ENCODE measurements at places on chromosomes 3 and 15. TPM values are rescaled to one million over a fixed set of nuclear protein-coding genes. Genes with fewer than 3 reads are reported as not detected.

- DNase-seq: no peak
- H3K27me3 ChIP-seq: no peaks in the 10 kb centered on the region
- H3K4me1 ChIP-seq: no peaks in the 10 kb centered on the region
- no peaks in the 10 kb centered on the region for H3K36me3 ChIP-seq
- H3K27ac ChIP-seq: no peak overlapping the region
Measured at GRCh38 chr3:125280668-125281361, 68.3 kb upstream of the SLC12A8 start.

DNA sequence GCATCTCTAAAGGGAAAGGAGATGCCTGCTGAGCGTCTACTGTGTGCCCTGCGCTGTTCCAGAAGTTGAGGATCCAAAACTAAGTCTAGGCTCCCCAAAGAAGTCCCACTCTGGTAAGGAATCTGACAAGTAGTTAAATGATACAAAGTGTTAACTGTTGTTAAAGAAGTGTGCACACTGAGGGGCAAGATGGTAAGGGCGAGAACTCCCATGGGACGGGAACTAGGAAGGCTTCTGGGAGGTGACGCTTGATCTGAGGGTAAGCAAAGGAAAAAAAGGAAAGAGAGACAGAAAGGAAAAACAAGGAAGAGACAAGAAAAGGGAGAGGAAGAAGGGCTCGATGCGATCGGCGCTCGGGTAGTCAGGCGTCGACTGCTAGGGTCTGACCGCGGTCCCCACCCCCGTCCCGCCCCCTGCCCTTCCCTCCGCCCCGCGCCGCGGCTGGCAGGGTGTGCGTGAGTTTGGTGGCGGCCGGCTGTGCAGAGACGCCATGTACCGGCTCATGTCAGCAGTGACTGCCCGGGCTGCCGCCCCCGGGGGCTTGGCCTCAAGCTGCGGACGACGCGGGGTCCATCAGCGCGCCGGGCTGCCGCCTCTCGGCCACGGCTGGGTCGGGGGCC, at the start of gene LACTB:
Gene LACTB, plus strand, starts transcription at position 480 of the 620 bp plus-strand sequence. Its CDS starts 11 bp downstream, at position 491.
- no peaks in the 10 kb centered on the region for H3K36me3 ChIP-seq
- H3K27me3 ChIP-seq: no peaks in the 10 kb centered on the region
- peak within 1 kb of the TSS; percentile 99 for H3K27ac ChIP-seq
- no peaks in the 10 kb centered on the region for H3K4me1 ChIP-seq
- peak; percentile 93 for DNase-seq

DNA sequence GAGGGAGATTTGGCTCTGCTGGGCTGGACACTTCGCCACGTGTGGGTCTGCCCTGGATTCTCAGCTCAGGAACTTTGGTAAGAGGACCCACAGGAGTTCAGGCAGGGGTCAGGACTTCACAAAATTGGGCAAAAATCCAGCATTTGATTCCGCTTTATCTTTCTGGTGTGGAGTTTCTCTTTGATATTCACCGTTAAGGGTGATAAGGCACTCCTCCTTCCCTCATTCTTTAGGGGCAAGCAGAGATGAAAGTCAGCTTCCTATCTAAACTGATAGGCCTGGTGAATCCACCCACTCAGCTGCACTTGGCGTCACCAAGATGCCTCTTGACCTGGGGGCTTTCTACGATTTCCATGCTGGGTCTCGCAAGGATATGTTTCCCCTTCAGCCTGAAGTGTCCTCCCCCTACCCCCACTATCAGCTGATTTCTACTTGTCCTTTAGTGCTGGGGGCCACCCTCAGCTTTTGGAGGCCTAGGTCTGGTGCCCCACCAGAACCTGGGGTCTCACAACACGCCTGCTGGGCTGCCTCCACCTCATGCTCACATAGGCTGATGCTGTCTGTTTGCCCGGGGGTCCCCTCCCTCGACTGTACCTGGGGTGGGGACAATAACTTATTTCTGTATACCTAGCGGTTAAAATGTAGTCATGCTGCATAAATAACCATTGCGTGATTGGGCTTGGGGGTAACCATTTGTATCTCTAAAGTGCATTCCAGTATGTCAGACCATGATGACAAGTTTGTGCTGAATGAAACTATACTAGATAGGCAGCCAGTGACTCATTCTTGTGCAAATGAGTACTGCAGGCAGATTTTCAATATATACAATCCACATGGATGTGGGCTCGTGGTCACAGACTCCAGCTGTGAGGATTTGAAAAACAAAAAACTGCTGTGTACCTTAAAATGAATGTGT, 248.3 kb downstream of the ADAMTS17 start:
- no peak for DNase-seq
- no peaks in the 10 kb centered on the region for H3K36me3 ChIP-seq
- H3K27me3 ChIP-seq: no peaks in the 10 kb centered on the region

- no peak for DNase-seq
- H3K27ac ChIP-seq: no peak overlapping the region
- no peaks in the 10 kb centered on the region for H3K27me3 ChIP-seq
Measured at GRCh38 chr15:51414256-51414860, 72.9 kb downstream of the GLDN start.

DNA sequence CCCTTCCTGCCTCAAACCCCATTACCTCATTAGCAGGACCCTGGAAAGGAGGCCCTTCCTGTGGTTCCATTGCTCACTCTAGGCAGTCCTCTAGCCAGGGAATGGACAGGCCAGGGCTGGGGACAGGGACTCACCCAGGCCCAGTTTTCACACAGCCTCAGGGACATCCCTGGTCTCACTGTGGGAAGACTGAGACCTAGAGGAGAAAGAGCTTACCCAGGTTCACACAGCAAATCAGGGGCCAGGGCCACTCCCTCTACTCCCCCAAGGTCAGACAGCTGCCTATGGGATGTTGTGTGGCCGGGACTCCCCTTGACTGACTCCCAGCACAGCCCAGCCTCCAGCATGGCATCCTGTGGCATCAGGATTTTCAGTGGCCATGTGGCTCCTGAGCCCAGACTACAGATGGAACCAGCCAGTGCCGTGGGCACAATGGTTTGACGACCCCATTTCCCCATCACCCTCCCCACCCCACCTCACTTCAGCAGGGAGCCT, 49.3 kb downstream of the ADAMTS7 start:
- peak; percentile 45 for DNase-seq
- no peaks in the 10 kb centered on the region for H3K36me3 ChIP-seq
- H3K27me3 ChIP-seq: no peaks in the 10 kb centered on the region
- peak overlapping the region; percentile 49 for H3K27ac ChIP-seq

DNA sequence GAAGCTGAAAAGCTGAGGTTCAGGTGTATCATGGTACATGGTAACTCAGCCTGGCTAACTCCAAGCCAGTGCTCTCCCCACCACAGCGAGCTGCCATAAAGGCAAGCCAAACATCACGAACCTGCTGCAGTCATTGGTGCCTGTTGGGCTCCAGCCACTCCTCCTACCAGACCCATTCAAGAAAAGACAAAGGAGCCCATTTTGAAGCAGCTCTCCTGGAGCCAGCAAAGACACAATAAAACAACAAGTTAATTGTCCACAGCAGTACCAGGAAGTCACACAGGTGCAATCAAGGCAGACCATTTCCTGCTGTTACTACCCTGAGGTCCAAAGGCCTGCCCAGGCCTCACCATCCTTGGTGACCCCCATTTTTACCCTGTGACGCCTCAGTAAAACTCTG, 77.6 kb downstream of the DAPK2 start:
- H3K27ac ChIP-seq: peak overlapping the region; percentile 72
- peaks cover 7% of the 10 kb centered on the region for H3K4me1 ChIP-seq
- H3K27me3 ChIP-seq: no peaks in the 10 kb centered on the region
- peak; percentile 54 for DNase-seq

DNA sequence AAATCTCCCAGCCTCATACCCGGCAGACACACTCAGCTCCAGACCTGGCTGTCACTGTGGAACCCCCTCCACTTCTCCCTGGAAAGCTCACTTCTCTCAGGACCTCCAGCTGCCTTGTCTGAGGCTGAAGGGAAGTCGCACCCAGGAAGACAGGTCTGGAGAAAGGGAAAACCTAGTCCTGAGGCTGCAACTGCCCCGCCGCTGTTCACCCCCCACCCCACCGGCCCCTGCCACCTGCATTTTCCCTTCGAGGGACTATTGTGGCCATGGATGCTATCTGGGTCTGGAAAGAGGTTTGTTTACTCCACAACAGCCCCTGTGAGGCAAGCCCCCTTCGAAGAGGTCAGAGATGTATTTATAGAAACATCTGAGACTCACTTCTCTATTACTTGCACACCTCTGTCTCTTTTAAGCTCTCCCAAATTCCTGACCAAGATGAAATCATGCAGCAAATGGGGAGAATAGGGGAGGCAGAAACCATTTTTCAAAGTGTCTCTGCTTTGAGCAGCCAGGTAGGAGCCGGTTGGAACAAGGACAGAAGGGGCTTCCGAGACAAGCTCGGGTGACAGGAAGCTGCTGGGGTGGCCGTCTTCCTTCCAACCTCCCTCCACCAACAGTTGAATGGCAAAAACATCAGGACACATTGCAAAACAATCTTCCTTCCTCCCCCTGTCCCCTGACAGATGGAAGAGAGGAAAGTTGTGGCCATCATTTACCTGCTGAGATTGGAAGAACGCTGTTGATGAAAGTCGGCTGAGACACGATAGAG, 518 bp downstream of the COLQ start:
- H3K4me1 ChIP-seq: no peaks in the 10 kb centered on the region
- no peak overlapping the region for H3K27ac ChIP-seq
- DNase-seq: no peak
- H3K27me3 ChIP-seq: no peaks in the 10 kb centered on the region
- H3K36me3 ChIP-seq: no peaks in the 10 kb centered on the region

- no peak for DNase-seq
- no peaks in the 10 kb centered on the region for H3K27me3 ChIP-seq
- H3K4me1 ChIP-seq: no peaks in the 10 kb centered on the region
- H3K36me3 ChIP-seq: no peaks in the 10 kb centered on the region
Measured at GRCh38 chr3:186185194-186185787, 76.4 kb upstream of the ETV5 start.

- DNase-seq: no peak
- no peak overlapping the region for H3K27ac ChIP-seq
- no peak overlapping the region for H3K4me3 ChIP-seq
- no peaks in the 10 kb centered on the region for H3K36me3 ChIP-seq
Measured at GRCh38 chr3:184741259-184741556, 29.3 kb upstream of the MAGEF1 start.

DNA sequence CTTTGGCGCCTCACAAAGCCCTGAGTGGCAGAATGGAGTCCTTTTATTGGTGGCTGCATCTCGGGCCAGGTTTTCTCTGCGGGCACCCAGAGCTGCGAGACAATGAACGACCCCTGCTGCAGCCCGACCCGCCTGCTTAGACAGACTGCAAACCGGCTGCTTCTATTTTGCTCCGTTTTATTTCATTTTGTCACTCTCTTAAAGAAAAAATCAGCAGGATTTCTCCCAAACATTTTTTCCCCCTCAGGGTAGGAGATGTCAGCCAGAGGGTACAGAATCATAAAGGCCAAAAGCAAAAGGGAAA, 64.8 kb downstream of the OXNAD1 start:
- no peak overlapping the region for H3K27ac ChIP-seq
- DNase-seq: no peak
- no peaks in the 10 kb centered on the region for H3K27me3 ChIP-seq
- H3K4me1 ChIP-seq: no peaks in the 10 kb centered on the region

- no peak overlapping the region for H3K4me3 ChIP-seq
- H3K36me3 ChIP-seq: no peaks in the 10 kb centered on the region
- H3K27me3 ChIP-seq: no peaks in the 10 kb centered on the region
Measured at GRCh38 chr3:59046839-59047238, 3.0 kb downstream of the CFAP20DC start.

GRCh38 chr3:46365737-46366524, 4.8 kb upstream of the CCR5 start:
- DNase-seq: no peak
- no peaks in the 10 kb centered on the region for H3K36me3 ChIP-seq
- no peaks in the 10 kb centered on the region for H3K4me1 ChIP-seq
- no peaks in the 10 kb centered on the region for H3K27me3 ChIP-seq
- H3K27ac ChIP-seq: no peak overlapping the region

DNA sequence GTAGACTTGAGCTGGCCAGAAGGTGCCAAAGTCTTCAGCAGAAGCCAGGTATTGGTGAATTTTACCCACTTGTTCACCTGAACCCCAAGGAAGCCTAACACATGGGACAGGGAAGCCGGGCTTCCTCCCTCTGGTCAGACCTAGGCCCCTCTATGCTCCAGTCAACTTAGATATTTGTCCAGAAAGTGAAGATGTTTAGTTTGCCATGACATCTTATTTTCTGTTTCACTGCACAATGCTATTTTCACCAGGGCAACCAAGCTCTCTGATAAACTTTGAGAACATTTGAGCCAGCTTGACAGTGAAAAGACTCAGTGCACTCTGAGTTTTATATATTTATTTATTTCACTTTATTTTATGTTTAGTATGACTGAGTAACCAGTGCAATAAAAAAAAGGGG, 71.0 kb downstream of the SOX14 start:
- no peak for DNase-seq
- H3K4me3 ChIP-seq: no peak overlapping the region
- no peaks in the 10 kb centered on the region for H3K36me3 ChIP-seq
- no peak overlapping the region for H3K27ac ChIP-seq
- no peaks in the 10 kb centered on the region for H3K4me1 ChIP-seq

DNA sequence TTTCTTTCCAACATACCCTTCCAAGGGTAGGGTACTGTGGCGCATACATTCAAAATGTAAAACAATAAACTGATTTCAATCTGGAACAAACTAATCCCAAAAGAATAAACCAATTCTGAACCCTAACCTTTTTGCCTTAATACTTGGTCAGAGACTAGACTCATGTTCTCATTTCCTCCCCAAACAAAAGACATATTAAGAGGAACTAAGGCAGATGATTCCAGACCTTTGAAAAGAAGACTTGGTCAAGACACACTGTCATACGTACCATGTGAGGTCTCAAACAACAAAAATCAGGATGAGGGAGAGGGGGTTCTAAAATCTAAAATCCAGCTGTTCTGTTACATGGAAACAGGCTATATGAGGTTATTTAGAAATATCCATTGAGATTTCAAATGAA, 102.1 kb downstream of the RFTN1 start:
- H3K36me3 ChIP-seq: no peaks in the 10 kb centered on the region
- DNase-seq: no peak
- no peak overlapping the region for H3K4me3 ChIP-seq
- H3K27ac ChIP-seq: no peak overlapping the region

Gene CAV3
- total RNA-seq: not detected

Gene RHOV
- 0.88 TPM for total RNA-seq

Gene TMEM212
- not detected for total RNA-seq

Gene ENTPD3
- total RNA-seq: not detected

Gene FEZF2
- not detected for total RNA-seq

Gene POTEB2
- not detected for total RNA-seq

Gene CYP1A2
- total RNA-seq: not detected

Gene GANC
- 35.7 TPM for total RNA-seq

Gene CIDEC
- total RNA-seq: 510 TPM

Gene EFCC1
- 3.4 TPM for total RNA-seq

All from Peyer's patch (tissue), 4 donors.